ENCODE measurements at places on chromosomes 1 and 21. TPM values are rescaled to one million over a fixed set of nuclear protein-coding genes. Genes with fewer than 3 reads are reported as not detected.

PROK1 gene
- not detected for polyA plus RNA-seq

AMY2A gene
- not detected for polyA plus RNA-seq

RAP1GAP gene
- polyA plus RNA-seq: 1.4 TPM

CFAP107 gene
- polyA plus RNA-seq: 0.09 TPM

NES gene
- polyA plus RNA-seq: 1,095 TPM

CSF3R gene
- 3.8 TPM for polyA plus RNA-seq

THEM5 gene
- 0.37 TPM for polyA plus RNA-seq

SELP gene
- 0.76 TPM for polyA plus RNA-seq

ENTREP3 gene
- 17.6 TPM for polyA plus RNA-seq

TFB2M gene
- polyA plus RNA-seq: 12.9 TPM

ANGPTL3 gene
- polyA plus RNA-seq: 0.18 TPM

VAMP3 gene
- 72.7 TPM for polyA plus RNA-seq

POU3F1 gene
- polyA plus RNA-seq: 0.65 TPM

RNF223 gene
- polyA plus RNA-seq: 0.31 TPM

WDR26 gene
- polyA plus RNA-seq: 69.2 TPM

PADI4 gene
- polyA plus RNA-seq: 0.57 TPM

S100A2 gene
- 2.2 TPM for polyA plus RNA-seq

TNFRSF1B gene
- 18.9 TPM for polyA plus RNA-seq

SYTL1 gene
- polyA plus RNA-seq: 1.5 TPM

C1orf185 gene
- polyA plus RNA-seq: not detected

MAP3K21 gene
- polyA plus RNA-seq: 0.27 TPM

LCE3D gene
- not detected for polyA plus RNA-seq

PI4KB gene
- 56.5 TPM for polyA plus RNA-seq

CD164L2 gene
- not detected for polyA plus RNA-seq

RNU1-4 gene
- not detected for polyA plus RNA-seq

GUCA2B gene
- polyA plus RNA-seq: not detected

SPRR2A gene
- not detected for polyA plus RNA-seq

GPR153 gene
- polyA plus RNA-seq: 23.4 TPM

TSPAN2 gene
- polyA plus RNA-seq: 9.4 TPM

PCBP3 gene
- 0.81 TPM for polyA plus RNA-seq

SPTA1 gene
- 5.9 TPM for polyA plus RNA-seq

LCE1F gene
- not detected for polyA plus RNA-seq

TDRD5 gene
- not detected for polyA plus RNA-seq

TINAGL1 gene
- 29.9 TPM for polyA plus RNA-seq

IL20 gene
- not detected for polyA plus RNA-seq

OLIG2 gene
- polyA plus RNA-seq: not detected

NRDC gene
- 134 TPM for polyA plus RNA-seq

FAM89A gene
- polyA plus RNA-seq: 8.4 TPM

KRTAP24-1 gene
- polyA plus RNA-seq: not detected

F5 gene
- polyA plus RNA-seq: 0.26 TPM

FAM110D gene
- 0.98 TPM for polyA plus RNA-seq

HAO2 gene
- polyA plus RNA-seq: not detected

S100A14 gene
- 1.1 TPM for polyA plus RNA-seq

CLCNKB gene
- polyA plus RNA-seq: not detected

PDZK1IP1 gene
- polyA plus RNA-seq: 0.59 TPM

OR2T4 gene
- polyA plus RNA-seq: not detected

AZIN2 gene
- polyA plus RNA-seq: 5.2 TPM

ELF3 gene
- polyA plus RNA-seq: 0.15 TPM

GNAT2 gene
- not detected for polyA plus RNA-seq

AGBL4 gene
- polyA plus RNA-seq: 0.22 TPM

ETV3L gene
- polyA plus RNA-seq: not detected

LCE1A gene
- not detected for polyA plus RNA-seq

ADCY10 gene
- polyA plus RNA-seq: 0.17 TPM

Measured in hindlimb muscle (tissue), 1 donor.